ENCODE measurements at places on chromosomes 4 and X. TPM values are rescaled to one million over a fixed set of nuclear protein-coding genes. Genes with fewer than 3 reads are reported as not detected.

Gene TLR3
- total RNA-seq, result 0.70 TPM

DNA sequence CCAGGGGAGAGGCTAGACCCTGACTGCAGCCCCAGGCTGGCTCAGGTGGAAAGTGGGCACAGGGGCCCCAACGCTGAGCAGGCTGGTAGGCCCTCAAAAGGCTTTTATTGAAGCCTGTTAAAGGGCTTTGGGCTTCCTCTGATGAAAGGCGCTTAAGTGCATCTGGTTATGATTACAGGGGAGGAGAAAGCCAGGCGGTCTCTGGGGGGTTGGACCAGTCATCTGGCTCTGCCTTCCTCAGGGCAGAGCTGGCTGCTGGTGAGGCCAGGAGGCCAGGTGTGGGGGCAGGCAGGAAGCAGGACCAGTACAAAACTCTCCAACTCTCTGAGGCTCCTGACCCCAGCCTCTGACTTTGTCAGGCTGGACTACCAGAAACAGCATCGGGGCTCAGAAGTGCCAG lies 68.8 kb upstream of the BCOR start:
- DNase-seq, result no peak

Gene HEPH
- not detected for total RNA-seq

Gene CT47B1
- not detected for total RNA-seq

Gene CSAG3
- not detected for total RNA-seq

GRCh38 chr4:101101072-101101471 lies 246.3 kb downstream of the PPP3CA start:
- DNase-seq, result no peak

Gene EGF
- total RNA-seq, result not detected

- peak; percentile 58 for DNase-seq
These were observed 10.2 kb downstream of the RGS12 start for GRCh38 chr4:3302786-3303564.

Gene SOX3
- total RNA-seq, result not detected

Gene SLC49A3
- total RNA-seq, result 0.89 TPM

GRCh38 chr4:6134612-6135220 lies 65.6 kb downstream of the JAKMIP1 start:
- peak; percentile 73 for DNase-seq

DNA sequence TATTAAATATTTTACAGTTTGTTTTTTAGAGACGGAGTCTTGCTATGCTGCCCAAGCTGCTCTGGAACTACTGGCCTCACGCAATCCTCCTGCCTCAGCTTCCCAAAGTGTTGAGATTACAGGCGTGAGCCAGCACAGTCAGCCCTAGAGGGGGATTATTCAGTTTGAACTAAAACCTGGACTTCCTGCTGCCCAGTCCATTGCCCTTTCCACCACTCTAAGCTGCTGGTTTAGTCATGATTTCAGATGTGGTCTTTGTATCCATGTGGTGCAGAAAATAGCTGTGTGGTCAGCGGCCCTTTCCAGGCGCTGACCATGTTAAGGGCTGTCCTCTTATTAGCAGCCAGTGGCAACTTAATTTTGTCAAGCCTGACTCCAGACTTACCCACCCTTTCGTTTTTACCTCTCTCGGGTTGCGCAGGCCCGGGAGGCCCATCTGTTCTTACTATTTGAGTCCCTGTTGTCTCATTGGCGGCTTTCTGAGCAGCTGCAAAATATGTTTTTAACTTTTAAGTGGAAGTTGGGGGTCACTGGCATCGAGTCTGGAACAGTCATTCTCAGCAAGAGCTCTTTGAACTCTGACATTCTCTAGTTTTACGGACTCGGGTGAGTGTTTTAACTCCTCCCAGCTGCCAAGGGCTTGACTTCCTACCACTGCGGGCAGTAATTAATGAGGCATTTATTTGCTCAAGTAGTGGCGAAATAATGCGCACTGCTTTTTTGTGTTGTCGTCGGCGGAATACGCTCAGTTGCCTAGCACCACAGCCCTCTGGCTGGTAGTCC lies 773 bp upstream of the VMA21 start:
- DNase-seq, result peak; percentile 49

Gene TNIP3
- total RNA-seq, result 0.42 TPM

DNA sequence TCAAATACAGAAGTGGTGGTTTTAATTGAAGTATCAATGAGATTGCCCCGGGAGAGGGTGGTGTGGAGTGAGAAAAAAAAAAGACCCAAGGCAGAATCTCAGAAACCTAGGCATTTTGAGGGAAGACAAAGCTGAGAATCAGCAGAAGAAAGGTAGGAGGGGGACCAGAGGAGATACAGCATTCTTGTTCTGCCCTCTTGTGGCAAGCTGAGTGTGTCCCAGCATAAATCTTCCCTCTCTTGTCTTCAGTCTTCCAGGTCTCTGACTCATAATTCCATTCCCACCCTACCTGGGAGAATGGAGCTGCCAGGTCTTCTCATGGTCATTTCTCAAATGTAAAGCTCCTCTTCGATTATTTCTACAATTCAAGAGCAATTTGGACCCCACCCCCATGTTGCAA lies 32.7 kb upstream of the MAGED1 start:
- DNase-seq, result peak; percentile 23

GRCh38 chr4:84499624-84499982 lies 511 bp upstream of the NKX6-1 start:
- DNase-seq, result no peak

DNA sequence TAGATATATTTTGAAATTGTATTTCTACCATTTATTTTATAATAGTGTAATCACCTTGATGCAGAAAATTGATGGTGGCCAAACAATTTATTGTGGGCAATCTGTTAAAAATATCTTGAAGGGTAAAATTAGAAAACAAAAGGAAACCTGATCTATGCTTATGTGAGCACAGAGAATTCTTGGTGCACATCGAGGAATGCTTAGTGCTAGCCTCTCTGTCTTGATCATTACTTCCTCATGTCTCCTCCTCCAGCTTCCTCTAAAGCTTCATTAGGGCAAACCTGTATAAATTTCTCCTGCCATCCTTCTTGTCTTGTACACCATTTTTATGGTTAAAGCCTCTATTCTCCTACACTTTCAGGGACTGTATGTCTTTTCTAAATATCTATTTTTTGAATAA lies 725.8 kb downstream of the RAPGEF2 start:
- DNase-seq, result no peak

GRCh38 chr4:113327494-113327893 lies 278.0 kb downstream of the ANK2 start:
- DNase-seq, result no peak

- no peak for DNase-seq
These were observed 62.1 kb upstream of the LANCL3 start for GRCh38 chrX:37509349-37509748.

DNA sequence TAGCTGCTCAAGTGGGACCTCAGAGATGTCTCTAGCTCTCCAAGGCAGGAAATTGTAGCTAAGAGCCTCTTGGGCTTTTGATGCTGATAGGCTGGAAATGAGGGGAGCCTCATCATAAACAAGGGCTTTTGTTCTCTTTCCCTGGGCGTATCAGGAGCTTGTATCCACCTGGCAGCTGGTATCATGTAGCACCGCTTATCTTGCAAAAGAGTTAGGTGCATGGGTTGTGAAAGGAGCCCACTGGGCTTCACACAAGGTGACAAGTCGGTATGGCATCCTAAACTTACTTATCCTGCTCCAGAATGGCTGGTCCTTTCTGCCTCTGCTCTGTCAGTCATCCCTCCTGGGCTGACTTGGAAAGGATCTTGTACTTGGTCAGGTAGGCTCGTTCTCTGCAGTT lies 565.8 kb downstream of the GRXCR1 start:
- DNase-seq, result no peak

- DNase-seq, result no peak
These were observed 39.5 kb downstream of the ZNF518B start for GRCh38 chr4:10417740-10418139.

- no peak for DNase-seq
These were observed 77.3 kb downstream of the PHEX start for GRCh38 chrX:22109442-22109841.

GRCh38 chrX:39736216-39737211 lies 361.2 kb downstream of the BCOR start:
- DNase-seq, result no peak

- no peak for DNase-seq
These were observed 8.0 kb upstream of the CRMP1 start for GRCh38 chr4:5900844-5901243.

- peak; percentile 32 for DNase-seq
These were observed 675 bp downstream of the PRIMPOL start for GRCh38 chr4:184649971-184650855.

DNA sequence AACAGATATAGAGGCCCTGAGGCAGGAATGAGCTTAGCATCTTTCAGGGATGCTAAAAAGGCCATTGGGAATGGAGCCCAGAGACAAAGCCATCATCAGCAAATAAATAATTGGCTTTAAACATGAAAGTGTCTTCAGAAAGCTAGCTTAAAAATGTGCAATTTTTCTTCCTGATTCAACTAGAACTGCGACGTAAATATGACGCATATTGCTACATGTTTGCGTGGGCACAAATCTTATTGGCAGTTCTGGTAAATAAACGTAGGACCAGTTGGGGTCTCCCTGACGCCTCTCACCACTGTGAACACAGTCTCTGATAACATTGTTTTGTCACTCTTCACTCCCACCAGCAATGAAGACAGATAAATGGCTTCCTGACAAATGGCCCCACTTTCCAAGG lies 97.3 kb upstream of the SRD5A3 start:
- no peak for DNase-seq

DNA sequence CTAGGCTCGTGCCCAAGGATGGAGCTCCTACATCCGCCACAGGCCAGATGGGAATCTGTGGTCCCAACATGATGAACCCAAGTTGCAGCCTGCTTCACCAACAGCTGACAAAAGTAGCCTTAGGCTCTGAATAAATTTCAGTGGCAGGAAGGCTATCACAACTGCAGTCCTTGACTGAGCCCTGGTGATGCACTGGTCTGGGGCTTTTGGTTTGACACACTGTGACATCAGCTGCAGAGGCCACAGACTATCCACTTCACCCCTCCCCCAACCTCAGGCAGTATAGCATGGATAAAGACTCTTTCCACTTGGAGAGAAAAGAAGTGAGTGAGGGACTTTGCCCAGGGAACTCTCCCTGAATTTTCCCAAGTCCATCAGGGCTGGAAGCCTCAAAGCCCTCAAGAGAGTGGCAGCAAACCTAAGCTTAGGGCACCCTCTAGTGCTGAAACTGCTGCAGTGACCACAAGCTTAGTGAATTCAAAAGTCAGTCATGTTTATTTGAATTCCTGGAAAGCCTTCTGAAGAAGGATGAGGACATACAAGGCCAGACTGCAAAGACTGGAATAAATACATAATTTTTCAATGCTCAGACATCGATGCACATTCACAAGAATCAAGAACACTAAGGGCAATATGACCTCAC lies 135.0 kb upstream of the TENT5D start:
- no peak for DNase-seq

Gene AKAP4
- not detected for total RNA-seq

GRCh38 chrX:151966236-151966635 lies 8.2 kb downstream of the GABRE start:
- DNase-seq, result no peak

Measured in activated CD8-positive, alpha-beta T cell treated with anti-CD3 and anti-CD28 coated beads, Interleukin-2, amount 10 ng/mL, durations not matched to agents 7 days and 5 days (primary cell).